MV-4-11 (cell line): ENCODE measurements at places on chromosomes 7 and 10.

DNA sequence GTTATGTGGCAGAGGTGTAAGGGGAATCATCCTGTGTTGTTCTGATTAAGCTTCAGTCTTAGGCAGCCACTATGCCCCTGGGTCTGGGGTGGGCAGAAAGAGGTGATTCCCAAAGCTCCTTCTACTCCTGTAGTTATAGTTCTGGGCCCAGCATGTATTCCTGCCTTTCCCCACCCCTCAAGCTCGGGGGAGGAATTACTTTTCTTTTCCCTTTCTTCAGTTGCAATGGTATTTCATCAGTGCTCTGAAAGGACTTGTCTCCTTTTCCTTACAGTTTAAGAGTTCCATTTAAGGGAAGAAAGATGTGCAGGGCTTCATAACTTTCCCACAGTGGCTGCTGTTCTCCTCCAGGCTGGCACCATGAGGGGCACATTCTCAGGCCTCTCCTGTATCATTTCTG lies 94.2 kb downstream of the MTPAP start:
- DNase-seq = no peak

DNA sequence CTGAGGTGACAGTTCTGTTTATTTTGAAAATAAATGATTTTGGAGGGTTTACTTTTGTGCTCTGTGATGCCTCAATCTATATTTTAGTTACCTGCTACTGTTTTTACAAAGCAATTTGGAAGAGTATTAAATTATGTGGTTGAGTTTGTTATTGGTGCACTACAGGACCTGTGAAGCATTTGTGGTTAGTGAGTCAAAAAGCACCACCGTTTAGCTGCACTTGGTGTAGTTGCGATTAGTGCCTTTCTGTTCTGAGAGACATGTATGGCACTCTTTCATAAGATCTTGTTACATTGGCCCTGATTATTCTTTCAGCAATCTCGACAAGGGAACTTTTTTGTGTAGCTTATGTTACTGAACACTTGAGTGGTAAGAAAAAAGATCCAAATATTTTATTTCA lies 132.2 kb downstream of the BBS9 start:
- DNase-seq = no peak

DNA sequence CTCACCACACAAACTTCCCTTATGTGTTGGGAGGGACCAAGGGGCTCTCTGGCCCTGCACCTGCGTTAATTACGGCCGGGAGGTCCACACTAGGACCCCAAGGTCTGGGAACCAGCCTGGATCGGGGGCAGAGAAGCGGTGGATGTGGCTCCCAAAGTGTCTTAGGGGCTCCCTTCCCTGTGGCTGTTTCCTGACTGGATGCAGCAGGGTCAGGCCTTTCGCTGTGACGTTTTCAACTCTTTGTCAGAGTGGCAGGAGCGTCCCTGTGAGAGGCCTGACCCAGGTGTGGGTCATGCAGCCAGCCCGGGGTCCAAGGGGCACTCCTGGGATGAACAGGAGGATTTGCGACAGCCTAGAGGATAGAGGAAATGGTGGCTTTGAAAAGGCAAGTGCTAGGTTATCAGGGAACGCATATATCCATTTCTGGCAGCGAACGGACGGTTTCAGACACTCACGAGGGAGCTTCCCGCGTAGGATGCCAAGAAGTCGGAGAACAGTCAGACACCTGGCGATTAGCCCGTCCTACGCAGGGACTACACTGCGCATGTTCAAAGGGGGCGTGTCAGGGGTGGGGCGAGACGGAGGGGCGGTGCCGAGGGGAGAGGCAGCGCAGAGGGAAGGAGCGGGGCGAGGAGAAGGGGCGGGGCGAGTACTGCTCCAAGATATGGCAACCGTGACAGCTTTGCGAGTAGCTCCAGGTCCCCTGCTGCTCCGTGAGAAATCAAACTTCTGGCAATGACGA lies 46.2 kb upstream of the ZNF716 start:
- no peak for DNase-seq

DNA sequence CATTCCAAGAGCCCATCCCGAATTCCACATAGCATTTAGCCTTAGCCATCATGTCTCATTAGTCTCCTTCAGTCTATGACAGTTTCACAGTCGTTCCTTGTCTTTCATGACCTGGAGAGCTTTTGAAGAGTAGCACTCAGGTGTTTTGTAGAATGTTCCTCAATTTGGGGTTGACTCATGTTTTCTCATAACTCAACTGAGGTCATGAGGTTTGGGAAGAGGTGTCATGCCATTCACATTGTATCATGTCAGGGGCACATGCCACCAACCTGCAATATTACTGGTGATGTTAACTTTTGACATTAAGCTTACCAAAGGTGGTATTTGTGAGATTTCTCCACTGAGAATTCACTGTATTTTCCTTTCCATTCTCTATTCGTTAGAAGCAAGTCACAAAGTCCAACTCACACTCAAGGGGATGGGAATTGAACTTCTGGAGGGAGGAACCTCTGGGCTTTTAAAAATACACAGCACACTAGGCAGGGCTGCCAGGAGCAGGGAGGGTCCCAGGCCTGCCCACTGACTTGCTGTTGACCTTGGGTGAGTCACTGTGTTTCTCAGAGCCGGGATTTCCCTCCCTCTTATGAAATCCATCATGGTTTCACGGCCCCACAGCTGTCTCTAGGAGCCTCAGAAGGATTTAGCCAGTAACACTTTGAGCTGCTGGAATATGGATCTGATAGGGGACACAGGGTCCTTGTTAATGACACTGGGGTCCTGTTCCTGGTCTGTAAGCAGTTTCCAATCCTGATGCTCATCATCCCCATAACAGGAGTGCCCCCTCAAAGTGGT lies 74.4 kb upstream of the TCF7L2 start:
- DNase-seq = peak; percentile 80

DNA sequence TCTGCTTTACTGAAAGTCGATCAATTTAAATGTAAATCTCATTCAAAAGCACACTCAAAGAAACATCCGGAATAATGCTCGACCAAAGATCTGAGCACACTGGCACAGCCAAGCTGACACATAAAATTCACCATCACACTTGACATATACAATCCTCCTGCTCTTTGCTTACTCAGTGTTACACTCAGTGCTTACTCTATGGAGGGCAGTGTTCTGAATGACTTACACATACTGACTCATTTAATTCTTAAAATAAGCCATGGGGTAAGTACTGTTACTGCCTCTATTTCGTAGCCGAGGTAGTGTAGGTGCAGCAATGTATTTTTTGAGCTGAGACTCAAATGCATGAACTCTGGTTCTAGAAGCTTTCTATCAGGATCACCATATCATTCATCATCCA lies 421.5 kb upstream of the LRRN3 start:
- no peak for DNase-seq

DNA sequence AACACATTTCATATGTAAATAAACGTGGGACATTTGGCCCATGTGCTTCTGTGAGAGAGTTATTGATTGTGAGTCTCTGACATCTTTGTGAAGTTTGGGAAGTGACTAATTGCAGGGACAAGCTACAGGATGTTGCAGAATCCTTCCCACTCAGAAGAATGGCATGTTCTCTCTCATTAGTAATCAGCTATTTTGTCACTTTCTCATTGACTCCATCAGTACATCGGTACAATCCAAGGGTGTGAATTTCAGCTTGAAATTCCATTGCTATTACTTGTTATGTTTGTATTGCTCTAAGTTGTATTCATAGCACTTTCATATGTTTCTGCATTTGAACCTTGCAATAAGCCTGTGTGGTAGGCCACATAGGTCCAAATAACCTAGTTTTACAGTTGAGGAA lies 100.0 kb upstream of the KCNMA1 start:
- DNase-seq = no peak

DNA sequence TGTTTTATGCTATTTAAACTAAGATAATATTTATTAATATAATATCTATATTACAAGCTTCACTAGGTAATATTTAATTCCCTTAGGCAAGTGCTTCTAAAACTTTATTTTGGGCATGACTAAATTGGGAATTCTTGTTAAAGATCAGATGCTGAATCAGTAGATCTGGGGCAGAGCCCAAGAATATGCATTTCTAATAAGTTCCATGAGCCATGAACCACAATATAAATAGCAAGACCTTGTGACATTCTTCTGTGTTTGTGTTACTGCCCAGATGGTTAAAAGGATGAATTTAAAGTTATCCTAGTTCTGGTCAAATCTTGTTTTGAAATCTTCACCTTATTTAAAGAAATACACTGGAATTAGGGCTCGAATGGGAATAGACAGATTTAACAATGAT lies 258.4 kb upstream of the CACNA2D1 start:
- DNase-seq = no peak

- no peak for DNase-seq
Measured at GRCh38 chr7:51233374-51233773, 83.2 kb downstream of the COBL start.

DNA sequence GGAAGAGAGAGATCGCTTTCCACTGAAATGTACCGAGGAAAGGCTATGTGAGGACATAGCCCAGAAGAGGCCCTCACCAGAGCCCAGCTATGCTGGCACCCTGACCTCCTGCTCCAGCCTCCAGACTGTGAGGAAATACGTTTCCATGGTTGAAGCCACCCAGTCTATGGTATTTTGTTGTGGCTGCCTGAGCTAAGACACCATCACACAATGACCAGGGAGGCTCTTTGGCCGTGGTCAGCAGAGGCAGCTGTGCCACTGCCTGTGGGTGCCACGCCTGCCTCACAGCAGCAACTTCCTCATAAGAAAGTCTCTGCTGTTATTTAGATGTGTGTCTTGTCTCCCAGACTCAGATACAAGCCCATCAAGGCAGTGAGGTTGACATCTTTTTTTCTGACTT lies 182.7 kb upstream of the PLXNA4 start:
- peak; percentile 72 for DNase-seq

GRCh38 chr10:85599081-85599480 lies 767.5 kb downstream of the GRID1 start:
- no peak for DNase-seq

DNA sequence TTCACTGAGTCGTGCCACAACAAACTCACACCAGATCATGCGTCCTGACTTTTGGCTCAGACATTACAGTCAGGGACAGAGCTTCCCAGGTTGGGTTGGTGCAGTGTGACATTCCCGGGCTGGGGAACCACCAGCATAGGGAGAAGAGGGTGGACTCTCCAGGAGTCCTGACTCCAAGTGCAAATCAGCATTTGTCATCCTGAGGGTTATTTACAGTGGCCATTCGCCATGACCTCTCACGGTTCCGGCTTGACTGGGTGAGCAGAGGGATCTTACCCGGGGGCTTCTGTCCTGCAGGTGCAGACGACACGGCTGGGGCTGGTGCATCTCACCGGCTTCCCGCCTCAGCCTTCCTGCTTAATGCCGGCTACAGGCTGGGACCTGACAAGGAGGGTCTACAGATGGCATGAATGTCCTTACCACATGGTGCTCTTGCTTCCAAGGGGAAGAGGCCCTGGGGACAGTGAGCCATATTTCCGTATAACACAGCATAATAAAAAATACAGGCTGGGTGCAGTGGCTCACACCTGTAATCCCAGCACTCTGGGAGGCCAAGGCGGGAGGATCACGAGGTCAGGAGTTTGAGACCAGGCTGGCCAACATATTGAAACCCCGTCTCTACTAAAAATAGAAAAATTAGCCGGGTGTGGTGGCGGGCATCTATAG lies 12.5 kb upstream of the INTS1 start:
- no peak for DNase-seq

GRCh38 chr7:119959811-119960210 lies 313.2 kb upstream of the KCND2 start:
- DNase-seq = no peak

- DNase-seq = no peak
Measured at GRCh38 chr10:76251841-76252671, 820.6 kb downstream of the LRMDA start.

DNA sequence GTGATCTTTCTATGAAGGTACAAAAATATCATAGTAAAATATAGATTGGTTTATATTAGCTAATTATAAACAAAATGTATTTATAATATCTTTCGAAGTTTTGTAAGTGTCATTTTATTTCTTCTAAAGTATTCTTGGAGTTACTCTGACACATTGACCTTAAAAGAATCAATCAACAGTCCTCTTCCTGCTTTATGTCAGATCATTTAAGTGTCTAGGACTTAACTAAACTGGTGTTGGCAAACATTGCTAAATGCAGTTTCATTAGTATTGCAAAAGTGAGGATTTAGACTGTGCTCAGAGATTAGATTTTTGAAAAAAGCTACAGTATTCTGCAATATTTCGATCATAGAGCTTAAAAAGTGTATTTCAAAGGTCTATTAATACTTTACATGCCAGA lies 10.3 kb downstream of the GLCCI1 start:
- DNase-seq = peak; percentile 61

DNA sequence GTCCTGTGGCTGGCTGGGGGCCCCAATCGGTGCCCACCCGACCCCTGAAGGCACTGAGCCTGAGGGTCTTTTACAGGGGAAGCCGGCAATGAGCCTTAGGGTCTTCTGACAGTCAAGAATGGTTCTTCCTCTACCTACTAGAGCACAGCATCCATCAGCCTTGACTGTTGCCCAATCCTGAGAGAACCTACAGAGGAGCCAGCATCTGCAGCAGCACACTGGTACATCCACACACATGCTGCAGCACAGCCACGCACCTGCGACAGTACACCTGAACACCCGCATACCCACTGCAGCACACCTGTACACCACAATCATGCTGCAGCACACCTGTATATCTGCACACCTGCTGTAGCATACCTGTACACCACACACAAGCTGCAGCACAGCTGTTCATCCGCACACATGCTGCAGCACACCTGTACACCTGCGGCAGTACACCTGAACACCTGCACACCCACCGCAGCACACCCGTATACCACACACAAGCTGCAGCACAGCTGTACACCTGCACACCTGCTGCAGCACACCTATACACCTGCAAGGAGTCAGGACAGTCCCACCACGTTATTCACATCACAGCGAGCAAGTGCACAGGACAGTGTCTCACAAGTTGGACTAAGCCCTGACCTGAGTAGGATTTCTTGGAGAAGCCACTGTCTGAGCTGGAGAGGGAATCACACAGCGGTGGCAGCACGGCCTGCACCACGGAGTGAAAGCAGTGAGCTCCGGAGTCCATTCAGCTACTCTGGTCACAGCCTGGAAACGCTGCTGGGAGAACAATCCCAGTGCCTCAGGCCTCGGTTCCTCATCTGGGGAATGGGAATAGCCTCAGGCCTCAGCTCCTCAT lies 56.4 kb downstream of the VIPR2 start:
- DNase-seq = no peak

- no peak for DNase-seq
Measured at GRCh38 chr7:147485660-147486210, 1104.8 kb upstream of the C7orf33 start.

- no peak for DNase-seq
Measured at GRCh38 chr7:45957721-45958120, 36.6 kb upstream of the IGFBP3 start.

GRCh38 chr7:83629117-83629880 lies 19.6 kb downstream of the SEMA3E start:
- DNase-seq = no peak
